Activated CD8-positive, alpha-beta memory T cell treated with anti-CD3 and anti-CD28 coated beads for 4 hours (primary cell): ENCODE measurements at places on chromosomes 1 and 21.

GRCh38 chr1:1213345-1214265 lies at the start of gene TNFRSF4:
TNFRSF4 (minus strand) TSS chr1:1214153; CDS start chr1:1214127, 26 bp downstream.
- DNase-seq = no peak

DNA sequence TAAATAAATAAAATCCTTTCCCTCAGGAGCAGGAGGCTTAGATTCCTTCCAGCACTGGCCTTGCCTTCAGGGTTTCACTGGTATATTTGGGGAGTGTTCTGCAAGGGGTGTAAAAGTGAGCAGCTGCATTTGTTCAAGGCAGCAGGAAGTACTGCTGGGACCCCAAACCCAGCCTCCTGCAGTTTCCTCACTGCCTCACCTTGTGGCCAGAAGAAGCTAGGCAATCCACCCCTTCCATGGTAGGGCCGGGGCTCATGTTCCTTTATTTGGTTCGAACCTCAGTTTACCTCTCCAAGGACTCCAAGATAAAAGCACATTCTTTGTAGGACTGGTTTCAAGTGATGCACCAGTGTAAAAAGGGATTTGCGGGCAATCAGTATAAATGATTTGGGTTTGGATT lies 21.0 kb upstream of the CFAP126 start:
- no peak for DNase-seq

DNA sequence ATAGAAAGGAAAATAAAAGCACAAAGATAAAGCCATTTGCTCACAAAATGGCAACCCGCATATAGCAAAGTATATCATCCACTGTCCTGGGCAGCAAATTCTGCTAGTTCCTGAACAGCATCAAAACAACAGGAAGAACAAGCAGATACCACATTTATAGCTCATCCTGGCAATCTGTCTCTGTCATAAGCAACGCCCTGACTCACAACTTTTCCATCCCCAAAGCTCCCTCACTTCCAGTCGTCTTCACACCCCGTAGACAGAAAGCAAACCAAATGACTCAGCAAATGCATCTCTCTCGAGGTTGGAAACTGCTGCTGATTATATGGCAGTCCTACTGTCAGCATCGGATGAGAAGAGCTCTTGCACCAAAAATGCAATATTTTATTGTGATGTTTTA lies 65.8 kb downstream of the AK5 start:
- no peak for DNase-seq

GRCh38 chr1:5968161-5968736 lies 24.0 kb downstream of the NPHP4 start:
- no peak for DNase-seq

- DNase-seq = peak; percentile 91
Measured at GRCh38 chr1:7953850-7954609, 7.5 kb upstream of the PARK7 start.

DNA sequence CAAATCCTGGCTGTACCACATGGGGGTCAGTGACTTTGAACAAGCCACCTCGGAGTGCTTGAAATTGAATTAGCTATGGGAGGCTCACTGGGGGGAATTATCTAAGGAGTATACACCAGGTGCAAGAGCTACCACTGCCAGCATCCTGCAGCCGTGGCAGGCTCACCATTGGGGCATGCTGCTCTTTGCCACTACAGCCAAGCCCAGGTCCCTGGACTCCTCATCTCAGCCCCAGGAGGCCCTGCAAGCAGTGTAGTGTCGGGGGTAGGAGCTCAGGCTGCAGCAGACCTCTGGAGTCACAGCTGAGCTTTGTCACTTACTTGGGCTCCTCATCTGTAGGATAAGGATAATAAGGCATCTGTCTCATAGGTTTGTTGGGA lies 35.3 kb downstream of the ACOT11 start:
- no peak for DNase-seq

- DNase-seq = no peak
Measured at GRCh38 chr1:96482616-96483015, 239.0 kb upstream of the PTBP2 start.

GRCh38 chr1:211975152-211975941 lies 60.0 kb downstream of the INTS7 start:
- no peak for DNase-seq

DNA sequence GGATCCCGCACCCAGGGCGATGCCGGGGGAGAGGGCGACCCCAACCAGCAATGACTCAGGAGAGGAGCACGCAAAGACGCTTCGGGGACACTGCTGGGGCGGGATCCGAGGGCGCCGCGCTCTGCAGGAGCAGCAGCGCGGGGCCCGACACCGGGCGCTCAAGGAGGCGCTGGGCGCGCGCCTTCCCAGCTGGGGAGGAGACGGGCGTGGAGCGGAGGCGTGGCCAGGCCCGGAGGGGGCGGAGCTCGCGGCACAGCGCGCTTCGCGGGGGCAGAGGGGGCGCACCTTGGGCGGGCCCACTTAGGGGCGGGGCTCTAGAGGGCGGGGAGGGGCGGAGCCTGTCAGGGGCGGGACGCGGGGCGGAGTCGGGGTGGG lies 369 bp downstream of the SUMO3 start:
- peak; percentile 88 for DNase-seq

DNA sequence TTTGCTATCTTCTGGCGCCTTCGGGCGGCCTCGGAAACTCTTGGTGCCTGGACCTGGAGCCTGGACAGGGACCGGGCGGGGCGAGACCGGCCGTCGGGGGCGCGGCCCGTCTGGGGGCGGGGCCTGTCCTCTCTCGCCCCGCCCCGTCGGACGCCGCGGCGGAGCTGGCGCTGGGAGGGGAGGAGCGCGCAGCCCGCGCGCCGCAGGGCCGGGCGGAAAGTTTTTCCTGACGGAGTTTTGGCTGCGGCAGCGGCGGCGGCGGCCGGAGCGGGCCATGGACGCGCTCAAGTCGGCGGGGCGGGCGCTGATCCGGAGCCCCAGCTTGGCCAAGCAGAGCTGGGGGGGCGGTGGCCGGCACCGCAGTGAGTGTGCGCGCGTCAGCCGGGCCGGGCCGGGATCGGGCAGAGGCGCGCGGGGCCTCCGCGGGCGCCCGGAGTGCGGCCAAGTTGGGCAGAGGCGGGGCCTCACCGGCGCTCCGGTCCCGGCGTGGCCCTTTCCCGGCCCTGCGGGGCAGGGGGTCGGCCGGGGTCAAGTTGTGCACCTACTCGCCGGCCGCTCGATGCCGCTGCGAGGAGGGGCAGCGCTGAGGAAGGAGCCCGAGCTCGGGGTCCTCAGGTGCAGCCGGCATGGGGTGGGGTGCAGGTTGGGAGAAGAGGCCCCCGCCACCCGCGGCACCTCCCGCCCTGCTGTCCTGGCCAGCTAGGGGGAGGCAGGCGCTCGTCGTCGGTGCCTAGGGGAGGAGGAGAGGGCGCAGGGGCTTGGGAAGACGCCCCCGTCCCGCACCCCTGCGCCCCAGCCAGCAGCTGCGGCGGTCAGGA lies at the start of gene LDLRAP1:
Gene LDLRAP1 (plus strand): TSS at position 182 of the 818 bp plus-strand sequence. CDS start 93 bp downstream, at position 275.
- peak; percentile 25 for DNase-seq

- DNase-seq = no peak
Measured at GRCh38 chr21:38173276-38174035, 83.3 kb upstream of the KCNJ15 start.

GRCh38 chr1:103283841-103284669 lies 175.7 kb upstream of the COL11A1 start:
- no peak for DNase-seq

DNA sequence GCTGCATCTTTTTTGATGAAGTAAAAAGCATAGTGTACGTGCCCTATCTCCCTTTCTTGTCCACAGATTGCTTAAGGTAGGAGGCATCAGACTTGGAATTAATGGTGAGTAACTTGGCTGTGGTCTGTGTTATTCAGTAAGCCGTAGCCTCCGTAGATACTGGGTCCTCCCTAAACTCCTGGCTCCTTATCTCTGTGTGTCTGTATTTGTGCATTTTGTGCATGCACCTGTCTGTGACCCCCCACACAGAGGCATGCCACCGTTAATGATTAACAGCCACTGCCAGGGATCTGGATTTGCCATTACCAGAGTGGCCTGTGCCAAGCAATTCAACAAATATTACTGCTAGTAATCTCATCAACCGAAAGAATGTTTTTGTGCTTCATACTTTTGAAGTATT lies 31.9 kb downstream of the MAP3K21 start:
- DNase-seq = no peak

DNA sequence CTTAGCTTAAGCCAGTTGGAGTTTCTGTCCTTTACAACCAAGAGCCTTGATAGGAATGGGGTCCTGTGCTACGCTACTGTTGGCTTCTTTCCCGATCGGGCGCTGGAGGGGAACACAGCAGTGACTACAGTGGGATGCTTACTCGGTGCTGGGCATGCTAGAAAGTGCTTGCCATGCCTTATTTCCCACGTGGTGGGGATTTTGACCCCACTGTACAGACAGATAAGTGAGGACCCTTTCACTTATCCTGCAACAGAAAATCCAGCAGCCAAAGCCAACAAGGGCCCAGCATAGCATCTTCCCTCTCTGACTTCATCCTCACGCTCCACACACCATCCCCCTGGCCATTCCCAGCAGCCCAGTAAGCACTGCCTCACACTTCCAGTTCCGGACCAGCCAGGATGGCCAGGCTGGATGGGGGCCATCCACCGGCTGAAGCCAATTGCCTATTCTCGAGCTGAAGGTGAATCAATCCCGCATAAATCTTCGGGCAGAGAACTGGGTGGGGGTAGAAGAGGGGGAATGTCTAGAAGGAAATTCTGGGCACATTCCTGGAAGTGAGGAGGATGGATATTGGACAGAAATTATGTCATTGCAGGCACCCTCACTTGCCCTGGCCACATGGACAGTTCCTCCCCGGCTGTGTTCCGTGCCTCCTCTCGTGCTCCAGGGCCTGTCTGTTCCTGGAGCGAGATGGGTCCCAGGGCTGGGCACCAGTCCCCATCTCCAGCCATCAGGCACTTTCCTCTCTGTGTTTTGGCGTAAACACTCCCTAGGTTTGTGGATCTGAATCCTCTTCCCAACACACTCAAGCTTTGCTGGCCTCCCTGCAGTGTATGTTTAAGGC lies 2.0 kb upstream of the ABCG1 start:
- no peak for DNase-seq

GRCh38 chr1:196440711-196441110 lies 167.5 kb downstream of the KCNT2 start:
- no peak for DNase-seq

GRCh38 chr1:204446413-204447111 lies 34.9 kb upstream of the PPP1R15B start:
- DNase-seq = peak; percentile 59

DNA sequence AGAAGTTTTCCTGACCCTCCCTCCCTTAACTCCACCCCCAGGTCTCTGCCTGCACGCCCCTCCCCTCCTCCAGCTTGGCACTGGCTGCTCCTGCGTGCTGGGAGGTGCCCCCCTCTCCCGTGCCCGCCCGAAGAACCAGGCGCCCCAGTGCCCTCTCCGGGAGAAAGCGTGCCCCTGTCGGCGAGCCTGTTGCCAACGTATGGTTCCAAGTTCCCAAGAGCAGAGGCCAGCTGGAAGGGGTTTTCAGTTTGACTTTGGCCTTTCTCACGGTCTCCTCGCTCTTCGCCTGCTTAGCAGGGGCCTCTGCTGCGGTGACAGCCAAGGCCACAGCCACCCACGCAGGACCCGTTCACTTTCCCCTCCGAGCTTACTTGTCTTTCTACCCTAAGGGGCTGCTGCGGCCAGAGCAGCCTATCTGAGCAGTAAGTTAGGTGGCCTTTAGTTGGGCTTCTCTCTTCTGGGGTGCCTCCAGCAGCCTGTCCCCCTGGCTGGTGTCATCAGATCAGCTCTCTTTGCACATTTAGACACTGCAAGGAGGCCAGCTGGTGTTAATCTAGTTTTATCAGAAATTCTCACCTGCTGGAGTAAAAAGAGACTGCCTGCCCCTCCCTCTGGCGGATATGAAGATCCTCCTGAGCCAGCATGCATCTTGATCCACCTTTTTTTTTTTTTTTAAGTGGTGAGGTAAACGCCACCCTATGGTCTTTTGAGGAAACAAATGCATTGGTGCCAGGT lies 1.5 kb downstream of the STUM start:
- DNase-seq = no peak

DNA sequence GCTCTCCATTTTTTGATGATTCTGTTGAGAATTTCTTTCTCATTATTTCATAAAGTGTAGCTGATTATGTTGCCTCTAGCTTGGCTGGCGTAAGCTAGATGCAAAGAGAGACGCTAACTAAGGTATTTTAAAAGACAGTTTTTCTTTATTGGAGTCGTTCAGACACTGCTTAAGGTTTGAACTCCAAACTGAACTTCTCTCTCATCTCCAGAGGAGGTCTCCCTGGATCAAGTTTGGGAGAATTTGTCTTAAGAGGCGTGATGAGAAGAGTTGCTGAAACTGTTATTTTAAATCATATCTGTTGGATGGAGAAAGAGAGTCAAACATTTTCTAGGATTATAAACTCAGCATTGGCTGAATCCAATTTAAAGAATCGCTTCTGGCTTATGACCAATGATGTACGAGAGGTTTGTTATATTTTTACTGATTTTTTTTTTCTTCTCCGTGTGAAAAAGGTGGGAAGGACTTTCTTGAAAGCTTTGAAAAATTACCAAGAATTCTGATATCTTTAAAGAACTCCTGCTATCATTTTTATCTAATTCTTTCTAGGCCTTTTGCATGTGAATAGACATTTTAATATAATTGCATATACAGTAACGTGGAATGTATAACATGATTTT lies 34.0 kb downstream of the MAP3K7CL start:
- no peak for DNase-seq

- no peak for DNase-seq
Measured at GRCh38 chr1:157099633-157100009, at the start of gene ETV3L. ETV3L (minus strand) TSS chr1:157099808; CDS start chr1:157099523, 285 bp downstream.

DNA sequence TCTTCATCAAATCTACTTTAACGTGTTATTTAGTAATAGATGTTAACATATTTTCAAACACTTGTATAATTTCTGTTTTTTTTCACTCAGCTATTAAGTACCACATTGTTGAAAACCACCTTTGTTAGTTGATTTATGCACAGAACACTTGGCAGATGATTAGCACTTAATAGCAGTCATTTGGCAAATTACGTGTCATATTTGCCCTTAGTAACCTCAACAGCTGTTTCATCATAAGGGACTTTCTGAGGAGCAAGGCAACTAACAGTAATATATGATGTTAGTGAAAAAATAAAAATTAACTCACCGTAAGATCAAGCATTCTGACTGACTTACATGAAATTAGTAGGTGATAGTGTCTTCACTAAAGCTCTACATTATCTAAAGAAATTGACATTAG lies 186.4 kb downstream of the HMCN1 start:
- no peak for DNase-seq

DNA sequence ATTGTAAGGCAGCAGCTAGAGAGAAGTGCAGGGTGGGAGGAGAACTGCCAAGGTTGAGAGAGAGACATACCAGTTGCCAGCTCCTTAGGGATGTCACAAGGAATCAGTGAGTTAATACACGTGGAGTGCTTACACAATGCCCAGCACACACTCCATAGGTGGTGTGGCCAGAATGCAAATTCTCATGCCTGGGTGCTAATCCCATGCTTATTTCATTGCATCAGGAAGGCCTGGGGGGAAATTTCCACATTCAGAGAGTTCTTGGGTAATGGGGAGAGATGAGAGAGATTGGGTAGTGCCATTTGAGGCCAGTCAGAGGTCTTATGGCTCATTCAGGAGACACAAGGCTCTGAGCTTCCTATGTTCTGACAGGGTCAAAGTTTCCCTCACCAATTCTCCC lies 38.7 kb downstream of the GJA5 start:
- DNase-seq = no peak

GRCh38 chr1:56098946-56099345 lies 480.4 kb downstream of the PLPP3 start:
- DNase-seq = no peak

- DNase-seq = no peak
Measured at GRCh38 chr1:180167721-180168467, 13.2 kb downstream of the QSOX1 start.

GRCh38 chr1:17819129-17819802 lies 64.1 kb downstream of the ACTL8 start:
- DNase-seq = no peak
